HS-5 (cell line): ENCODE measurements at places on chromosomes 3 and 15.

DNA sequence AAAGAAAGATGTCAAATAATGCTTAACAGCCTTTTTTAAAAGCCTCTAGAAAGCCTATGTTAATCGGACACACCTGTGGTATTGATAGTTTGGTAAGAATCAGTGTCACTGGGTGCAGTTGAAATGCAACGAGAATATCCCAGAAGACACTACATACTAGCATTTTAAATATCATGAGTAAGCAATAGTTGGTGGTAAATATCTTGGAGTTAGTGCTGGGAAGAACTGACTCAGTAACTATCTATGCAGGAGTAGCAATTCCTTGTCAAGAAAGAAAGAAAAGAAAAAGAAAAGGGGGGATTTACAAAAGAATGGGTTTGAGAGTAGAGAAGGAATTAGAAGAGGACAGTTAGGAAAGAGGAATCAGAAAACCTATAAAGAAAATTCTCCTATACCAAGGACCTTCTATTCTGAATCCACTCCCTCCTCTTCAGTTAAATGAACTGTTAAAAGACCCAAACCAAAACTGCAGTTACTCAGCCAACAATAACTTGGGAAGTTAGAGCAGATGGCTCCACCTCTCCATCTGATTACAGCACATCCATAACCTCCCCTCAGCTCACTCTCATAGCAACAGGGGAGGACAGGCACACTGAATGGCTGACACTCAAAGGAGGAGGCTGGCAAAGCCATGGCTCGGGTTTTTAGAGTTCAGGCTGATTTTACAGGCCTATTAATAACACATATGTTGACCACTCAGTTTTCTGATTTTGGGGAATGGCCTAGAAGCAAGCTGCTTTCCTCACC, 207.6 kb upstream of the MDFIC2 start:
- no peak for DNase-seq

DNA sequence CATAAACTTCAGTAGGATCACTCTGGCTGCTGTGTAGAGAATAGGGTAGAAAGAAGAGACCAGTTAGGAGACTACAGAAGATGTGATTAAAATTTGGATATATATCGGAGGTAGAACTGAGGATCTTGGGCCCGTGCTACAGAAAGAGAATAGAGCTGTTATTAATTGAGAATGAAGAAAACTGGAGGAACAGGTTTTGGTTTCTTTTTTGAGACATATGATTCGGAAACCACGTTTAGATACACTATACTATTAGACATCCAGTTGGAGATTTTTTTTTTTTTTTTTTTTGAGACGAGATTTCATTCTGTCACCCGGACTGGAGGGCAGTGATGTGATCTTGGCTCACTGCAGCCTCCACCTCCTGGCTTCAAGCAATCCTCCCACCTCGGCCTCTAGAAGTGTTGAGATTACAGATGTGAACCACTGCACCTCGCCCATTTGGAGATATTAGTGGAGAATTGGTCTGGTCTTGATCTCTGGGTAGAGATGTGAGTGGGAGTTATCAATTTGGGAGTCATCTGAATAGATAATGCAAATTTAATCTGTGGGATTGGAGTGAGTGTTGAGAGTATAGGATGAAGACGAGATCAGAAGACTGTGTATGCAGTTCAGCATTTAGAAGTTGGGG, 50.9 kb downstream of the TCF12 start:
- DNase-seq = no peak

DNA sequence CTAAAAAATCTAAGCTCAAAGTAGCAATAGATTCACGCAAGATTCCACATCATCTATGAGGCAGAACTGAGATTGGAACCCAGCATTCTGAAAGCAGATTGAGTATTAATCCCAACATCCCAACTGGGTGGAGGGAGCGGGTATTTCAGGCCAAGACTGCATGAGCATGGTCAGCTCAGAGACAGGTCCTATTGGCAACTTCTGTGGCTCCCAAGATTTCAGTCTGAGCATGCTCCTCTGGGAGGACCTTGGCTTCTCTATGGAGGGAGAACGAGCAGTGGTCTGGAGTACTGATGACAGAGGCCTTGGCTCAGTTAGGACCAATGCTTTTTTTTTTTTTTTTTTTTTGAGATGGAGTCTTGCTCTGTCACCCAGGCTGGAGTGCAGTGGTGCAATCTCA, 4.0 kb upstream of the ITGA11 start:
- DNase-seq = no peak

GRCh38 chr3:76566211-76566534, 473.7 kb upstream of the ROBO2 start:
- DNase-seq = no peak

DNA sequence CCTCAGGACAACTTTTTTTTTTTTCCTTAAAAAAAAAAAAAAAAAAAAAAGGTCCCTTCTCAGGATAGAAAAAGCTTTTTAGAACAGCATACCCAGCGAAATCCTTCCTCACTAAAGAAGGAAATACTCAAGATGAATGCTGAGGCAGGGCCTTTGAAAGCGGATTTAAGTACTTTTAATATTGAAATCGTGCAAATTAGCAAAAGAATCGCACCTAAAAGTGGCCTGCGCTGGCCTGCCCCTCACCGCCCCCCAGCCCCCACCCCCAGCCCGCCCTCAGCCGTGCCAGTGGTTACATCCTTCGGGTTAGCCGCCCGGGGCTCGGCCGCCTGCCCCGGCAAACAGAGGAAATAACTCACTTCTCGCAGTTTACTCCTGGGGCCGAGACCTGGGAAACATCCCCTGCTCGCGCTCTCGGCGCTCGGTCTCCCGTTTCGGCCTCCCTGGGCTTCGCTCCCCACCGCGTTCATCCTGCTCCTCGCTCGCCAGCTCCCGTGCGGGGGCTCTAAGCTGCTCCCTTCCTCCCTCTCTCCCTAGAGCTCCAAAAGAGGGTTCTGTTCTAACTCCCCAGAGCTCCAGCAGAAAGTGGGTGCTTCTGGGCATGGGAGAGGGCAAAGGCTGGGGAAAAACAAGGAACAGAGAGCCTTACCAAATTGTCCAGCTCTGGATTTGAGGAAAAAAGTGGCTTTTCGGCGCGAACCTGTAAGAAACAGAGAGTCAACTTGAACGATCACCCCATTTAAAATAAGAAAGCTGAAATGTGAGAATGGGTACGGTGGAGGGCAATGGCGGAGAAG, 5.2 kb downstream of the MEIS2 start:
- DNase-seq = no peak

- DNase-seq = peak; percentile 15
These were observed 410.5 kb upstream of the CADM2 start for GRCh38 chr3:84547971-84548970.

- no peak for DNase-seq
These were observed 228.7 kb downstream of the VPS13C start for GRCh38 chr15:61831505-61831921.

GRCh38 chr3:124776856-124777255, 46.6 kb downstream of the UMPS start:
- DNase-seq = no peak

DNA sequence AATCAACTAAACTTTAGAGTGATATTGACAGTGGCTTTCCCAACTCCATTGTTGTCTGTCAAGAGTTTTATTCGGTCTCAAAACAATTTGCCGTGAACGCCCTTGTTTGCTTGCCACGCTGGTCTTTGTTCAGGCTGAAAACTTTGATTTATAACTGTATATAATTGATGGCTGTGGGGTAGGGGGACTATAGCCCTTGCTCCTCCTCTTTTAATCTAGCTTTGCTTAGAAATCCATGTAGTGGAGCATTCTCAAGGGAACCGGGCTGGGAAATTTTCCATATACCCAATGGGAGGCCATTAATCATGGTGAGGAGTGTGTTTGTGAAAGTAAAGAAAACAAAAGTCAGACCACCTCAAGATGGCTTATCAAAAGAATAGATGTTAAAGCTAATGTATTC, 339.8 kb upstream of the RARB start:
- no peak for DNase-seq

GRCh38 chr15:101436526-101436925, 53.0 kb downstream of the PCSK6 start:
- no peak for DNase-seq

- DNase-seq = no peak
These were observed 101.6 kb downstream of the ZPLD1 start for GRCh38 chr3:102536456-102536855.

- DNase-seq = no peak
These were observed 16.8 kb downstream of the BMF start for GRCh38 chr15:40091861-40092255.

DNA sequence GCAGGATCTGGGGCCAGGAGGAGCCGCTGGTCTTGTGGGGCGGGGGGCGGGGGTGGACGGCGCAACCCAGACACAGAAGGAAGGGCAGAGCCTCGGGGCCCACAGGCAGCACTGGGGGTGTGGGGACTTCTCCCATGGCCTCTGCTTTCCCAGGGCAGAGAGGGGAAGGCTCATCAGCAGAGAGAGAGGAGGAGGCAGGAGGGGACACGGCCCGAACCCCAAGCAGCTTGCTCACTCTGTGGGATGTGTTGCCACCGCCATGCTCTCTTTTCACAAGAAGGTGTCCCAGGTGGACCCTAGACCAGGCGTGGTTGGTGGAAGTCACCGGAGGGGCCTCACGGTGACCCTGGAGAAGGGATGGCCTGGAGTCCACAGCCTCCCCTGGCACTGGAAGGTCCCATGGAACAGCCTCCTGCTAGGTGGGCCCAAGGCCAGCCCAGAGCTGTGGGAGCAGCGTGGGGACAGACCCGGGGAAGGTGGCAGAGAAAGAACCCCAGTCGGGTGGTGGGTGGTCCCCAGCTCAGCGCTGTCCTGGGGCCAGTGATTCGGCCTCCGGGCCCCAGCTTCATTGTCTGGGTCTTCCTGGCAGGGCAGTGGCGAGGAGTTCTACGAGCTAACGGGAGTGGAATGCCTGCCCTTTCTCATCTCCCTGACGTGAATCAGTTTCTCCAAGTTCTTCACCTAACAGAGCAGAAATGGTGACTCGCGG, 46.8 kb upstream of the PCSK6 start:
- DNase-seq = no peak

GRCh38 chr3:162170581-162170980, 674.0 kb downstream of the OTOL1 start:
- DNase-seq = no peak

DNA sequence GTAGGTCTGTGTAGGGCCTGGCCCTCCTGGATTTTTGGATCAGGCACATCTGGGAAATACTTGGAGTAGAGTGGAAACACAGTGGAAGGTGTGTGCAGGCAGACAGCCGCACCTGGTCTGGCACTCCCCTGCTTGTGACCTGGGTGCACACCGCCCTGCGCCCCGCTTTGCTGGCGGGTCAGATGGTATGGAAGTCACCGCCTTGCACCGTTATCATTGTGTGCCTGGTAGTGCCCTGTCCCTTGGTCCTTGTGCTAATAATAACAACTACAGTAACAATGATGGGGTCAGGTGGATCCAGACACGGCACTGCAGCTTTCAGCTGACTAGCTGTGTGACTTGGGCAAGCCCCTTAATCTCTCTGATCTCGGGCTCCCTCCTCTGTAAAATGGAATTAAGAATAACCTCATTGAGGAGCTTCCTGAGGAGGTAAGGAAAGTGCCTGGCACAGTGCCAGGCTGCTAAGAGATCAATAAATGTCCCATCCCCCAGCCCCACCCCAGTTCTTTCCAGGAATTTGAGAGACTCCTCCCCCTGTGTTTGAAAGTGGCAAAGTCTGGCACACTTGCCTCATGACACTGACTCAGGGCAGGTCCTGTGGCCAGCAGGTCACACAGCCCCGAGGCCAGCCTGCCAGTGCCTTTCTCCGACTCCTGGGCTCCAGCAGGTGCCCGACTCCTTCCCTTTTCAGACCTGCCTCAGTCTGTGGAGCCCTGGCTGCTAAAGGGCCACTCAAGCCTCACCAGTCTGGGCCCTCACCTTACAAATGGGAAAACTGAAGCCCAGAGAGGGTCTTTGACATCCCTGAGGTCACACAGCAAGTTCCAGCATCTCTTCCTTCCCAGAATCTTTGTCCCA, 9.8 kb downstream of the ISG20 start:
- DNase-seq = no peak

DNA sequence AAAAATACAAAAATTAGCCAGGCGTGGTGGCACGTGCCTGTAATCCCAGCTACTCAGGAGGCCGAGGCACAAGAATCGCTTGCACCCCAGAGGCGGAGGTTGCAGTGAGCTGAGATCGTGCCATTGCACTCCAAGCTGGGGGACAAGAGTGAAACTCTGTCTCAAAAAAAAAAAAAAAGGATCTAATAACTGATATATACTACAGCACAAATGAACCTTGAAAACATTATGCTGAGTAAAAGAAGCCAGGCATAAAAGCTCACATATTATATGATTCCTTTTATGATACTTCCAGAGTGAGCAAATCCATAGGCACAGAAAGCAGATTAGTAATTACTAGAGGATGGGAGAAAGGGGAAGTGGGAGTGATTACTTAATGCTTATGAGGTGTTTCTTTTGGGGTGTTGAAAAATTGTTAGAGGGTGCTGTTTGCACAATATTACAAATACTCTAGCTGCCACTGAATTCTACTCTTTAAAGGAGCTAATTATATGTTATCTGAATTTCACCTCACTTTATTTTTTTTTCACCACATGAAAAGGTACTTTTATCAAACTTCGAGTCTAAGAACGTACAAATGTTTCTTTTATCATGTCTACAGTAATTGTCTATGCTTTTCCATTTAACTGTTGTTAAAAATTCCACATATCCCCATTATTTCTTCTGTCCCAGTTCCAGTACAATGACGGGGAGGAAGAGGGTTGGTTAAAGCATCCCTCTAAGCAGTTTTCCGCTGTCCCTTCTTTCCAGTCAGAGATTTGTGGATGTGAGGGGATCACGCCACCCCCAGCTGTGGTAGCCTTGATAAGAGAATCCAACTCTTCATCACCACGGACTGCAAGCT, 77.7 kb upstream of the FAM174B start:
- DNase-seq = no peak

- DNase-seq = no peak
These were observed 273.9 kb downstream of the TIGIT start for GRCh38 chr3:114567771-114568170.

DNA sequence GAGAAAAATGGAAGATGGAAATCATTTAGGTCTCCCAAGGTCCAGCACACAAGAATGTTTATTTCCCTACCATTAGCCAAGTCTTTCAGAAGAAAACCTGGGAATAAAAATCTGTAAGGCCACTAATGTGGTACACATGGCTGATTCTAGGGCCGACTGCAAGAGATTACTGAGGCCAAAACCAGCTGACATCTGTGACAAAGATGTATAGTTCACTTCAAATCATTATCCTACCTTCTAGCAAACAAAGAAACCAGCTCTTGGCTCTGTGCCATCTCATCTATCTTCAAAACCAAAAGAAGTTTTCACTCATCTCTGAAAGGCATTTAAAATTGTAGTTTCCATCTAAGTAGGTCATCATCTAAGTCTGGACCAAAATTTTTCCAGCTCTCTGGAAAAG, 43.9 kb downstream of the ERC2 start:
- DNase-seq = no peak

GRCh38 chr15:73959012-73959581, 32.8 kb downstream of the LOXL1 start:
- DNase-seq = no peak

DNA sequence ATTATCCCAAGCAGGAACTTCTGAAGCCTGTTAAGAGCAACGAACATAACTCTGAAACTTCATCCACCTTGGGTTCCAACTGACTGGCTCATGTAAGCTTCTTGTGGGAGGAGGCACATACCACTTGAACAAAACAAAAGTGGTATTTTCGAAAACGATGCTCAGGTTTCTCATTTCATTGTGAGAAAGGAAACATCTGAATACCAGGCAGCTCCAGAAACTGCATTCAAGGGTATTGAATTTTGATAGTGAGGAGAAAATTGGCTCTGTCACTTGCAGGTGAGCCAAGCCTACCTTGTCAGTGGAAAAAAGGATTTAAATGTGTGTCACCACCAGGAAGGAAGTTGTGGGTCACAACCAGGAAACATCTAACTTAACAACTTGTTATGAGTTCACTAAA, 218.1 kb upstream of the SATB1 start:
- DNase-seq = no peak
